ENCODE measurements at places on chromosomes 3 and 15.

DNA sequence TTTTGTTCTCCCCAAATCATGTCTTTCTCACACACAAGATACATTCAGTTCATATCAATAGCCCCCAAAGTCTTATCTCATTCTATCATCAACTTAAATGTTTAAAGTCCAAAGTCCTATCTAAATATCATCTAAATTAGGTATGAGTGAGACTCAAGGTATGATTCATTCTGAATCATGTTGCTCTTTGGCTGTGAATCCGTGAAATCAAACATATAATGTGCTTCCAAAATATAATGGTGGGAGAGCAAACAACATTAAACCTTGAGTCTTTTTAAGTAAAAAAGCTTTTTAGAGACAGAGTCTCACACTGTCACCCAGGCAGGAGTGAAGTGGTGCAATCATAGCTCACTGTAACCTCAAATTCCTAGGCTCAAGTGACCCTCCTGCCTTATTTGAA, 139.1 kb downstream of the SAMMSON start:
- no peak for DNase-seq

GRCh38 chr3:116140100-116140689, 305.1 kb downstream of the LSAMP start:
- DNase-seq: no peak

DNA sequence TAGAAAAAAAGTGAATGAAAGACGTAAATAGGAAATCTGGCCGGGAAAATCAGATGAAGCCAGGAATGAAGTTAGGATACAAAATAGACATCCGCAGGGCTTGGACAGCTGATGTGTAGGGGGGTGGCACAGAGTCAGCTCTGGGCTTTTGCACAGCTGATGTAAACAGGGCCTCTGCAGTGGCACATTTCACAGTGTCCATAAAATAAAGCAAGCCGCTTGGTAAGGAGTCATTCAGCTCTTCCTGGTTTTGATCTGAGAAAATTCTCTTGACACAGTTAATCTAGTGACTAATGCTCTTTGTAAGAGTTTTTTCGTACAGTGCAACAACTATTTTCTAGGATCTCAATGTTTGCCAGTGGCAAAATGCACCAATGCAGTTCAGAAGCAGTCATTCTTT, 153.3 kb downstream of the USP13 start:
- DNase-seq: no peak

GRCh38 chr3:158165730-158166129, 55.8 kb downstream of the RSRC1 start:
- no peak for DNase-seq

- no peak for DNase-seq
Observed at GRCh38 chr3:148460686-148461085, 237.0 kb upstream of the AGTR1 start.
